CD4-positive, alpha-beta T cell treated with Interleukin-4 for 1 hour (primary cell): ENCODE measurements at places on chromosomes 3 and 15.

DNA sequence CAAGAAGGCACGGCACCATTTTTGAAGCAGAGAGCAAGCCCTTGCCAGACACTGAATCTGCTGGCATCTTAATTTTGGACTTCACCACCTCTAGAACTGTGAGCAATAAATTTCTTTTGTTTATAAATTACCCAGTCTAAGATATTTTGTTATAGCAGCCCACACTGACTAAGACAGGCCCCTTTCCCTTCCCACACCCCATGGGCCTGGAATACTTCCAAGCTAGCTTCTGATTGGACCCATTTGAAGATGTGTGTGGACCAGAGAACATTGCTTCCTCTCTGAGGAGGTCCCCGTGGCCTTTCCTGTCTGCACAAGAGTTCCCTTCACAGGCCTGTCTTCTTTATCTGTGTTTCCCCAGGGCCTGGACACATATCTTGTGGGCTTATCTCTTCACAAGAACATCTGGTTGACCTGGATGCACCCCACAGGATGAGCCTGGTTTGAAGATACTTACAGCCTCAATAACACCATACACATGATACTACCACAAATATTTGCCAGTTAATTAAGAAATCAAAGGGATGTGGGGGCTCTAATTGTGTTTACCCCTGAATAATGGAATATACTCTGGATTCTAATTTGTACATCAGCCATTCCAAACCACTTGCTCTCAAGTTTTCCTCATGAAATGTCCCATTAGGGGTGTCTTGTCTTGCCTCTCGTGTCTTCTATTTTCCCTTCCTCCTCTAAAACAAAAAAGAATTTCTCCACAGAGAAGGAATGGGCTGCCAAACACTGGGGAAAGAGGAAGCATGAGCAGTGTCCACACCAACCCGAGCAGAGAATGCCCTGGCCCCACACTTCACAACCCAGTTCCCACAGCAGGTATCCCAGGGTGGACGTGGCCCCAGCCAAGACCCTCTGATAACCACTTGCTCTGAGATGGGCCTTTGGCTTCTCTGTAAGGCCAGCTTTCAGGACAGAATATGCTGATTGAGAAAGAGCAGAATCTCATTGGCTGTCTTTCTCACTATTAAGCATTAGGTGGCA, 42.5 kb downstream of the GLB1 start:
- DNase-seq, result no peak

DNA sequence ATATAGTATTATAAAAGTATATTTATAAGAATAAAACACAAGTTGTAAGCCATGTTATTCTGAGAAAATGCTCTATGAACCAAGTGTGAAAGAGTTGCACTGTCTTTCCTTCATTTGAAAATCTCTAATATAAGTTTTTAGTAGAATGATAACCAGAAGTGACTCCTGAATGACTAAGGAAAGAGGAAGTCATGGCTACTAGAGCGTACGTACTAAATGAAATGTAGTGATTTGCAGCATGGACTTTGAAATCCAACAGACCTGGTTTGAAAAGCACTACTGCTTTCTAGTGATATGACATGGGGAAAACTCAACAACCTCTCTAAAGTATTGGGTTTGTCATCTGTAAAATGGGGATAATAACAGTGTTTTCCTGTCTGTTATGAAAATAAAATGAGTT, 10.3 kb upstream of the DNAJC13 start:
- DNase-seq, result no peak

- no peak for DNase-seq
These were observed 11.8 kb downstream of the ANKDD1A start for GRCh38 chr15:64923546-64923945.

- no peak for DNase-seq
These were observed 6.9 kb upstream of the NFKBIZ start for GRCh38 chr3:101842245-101842934.

DNA sequence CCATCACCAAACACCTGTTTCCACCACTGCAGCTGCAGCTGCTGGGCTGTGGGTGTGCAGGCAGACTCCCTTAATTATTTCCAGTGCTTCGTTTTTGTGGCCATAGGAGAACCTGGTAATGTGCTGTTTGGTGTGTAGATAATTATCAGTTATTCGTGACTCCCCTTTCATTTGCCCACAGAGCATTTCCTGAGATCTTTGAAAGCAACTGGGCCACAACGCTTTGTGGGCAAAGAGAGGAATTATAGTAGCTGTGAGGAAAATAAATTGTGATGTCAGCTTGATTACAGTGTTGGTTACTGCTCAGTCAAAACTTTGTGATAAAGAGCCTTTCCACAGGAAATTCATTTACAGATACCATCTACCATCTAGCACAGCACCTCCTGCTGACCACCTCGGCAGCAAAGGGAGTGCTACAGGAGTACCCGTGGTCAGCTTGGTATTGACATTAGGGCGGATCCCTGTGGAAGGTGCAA, 193.3 kb upstream of the SLCO3A1 start:
- DNase-seq, result no peak

DNA sequence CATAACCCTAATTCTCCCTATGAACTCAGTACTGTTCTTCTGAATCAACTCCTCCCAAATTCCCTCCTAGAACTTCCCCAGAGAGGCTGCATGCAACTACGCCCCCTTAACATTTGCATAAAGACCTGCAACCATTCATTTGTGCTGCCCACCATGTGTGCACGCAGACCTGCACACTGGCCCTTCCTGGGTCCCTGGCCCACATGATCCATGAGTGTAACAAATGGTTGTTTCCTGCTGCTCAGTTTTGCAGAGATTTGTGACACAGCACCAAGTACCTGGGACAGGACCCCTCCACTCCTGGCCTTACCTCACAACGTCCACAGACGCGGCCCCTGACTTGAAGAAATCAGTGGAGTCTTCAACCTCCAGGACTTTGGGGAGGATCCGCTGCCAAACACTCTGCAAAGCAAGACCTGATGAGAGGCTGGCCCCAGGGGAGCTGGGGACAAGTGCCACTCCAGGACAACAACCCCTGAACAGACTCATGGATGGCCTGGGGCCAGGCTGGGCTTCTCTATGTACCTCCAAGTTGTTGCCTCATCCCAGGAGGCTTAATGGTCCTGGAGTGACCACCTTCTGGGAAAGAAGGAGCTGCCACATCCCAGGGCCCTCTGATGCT, 33.8 kb downstream of the ALDH1L1 start:
- DNase-seq, result no peak

- no peak for DNase-seq
These were observed 408.1 kb downstream of the WDR72 start for GRCh38 chr15:53351373-53351772.

- no peak for DNase-seq
These were observed 38.9 kb upstream of the DCLK3 start for GRCh38 chr3:36803091-36803791.

- DNase-seq, result no peak
These were observed 68.4 kb upstream of the MFGE8 start for GRCh38 chr15:88981244-88982215.

DNA sequence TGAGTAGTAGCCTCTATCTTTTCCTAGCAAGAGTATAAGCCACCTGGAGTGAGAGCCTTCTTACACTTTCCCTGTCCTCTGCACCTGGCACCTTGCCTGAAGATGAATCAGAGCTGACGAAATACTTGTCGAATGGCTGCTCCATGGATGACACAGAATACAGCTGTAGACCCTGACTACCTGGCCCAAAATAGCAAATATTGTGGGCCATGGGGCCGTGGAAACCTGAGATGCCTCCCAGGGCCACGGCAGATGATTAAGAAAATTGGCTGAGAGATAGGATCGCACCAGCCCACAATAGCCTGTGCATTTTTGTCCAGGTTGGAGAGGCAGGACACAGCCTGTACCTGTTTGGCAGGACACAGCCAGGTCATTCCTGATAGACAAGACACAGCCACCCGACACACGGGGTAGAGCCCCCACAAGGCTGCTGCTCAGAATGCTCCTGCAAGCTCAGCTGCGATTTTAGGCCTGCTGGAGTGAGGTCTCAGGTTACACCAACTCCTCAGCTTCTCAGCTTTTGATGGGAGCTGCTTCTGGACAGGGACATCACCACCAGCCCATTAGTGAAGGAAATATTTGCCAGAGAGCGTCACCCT, 22.9 kb upstream of the TPM1 start:
- no peak for DNase-seq

GRCh38 chr3:172002512-172003078, 36.8 kb upstream of the FNDC3B start:
- DNase-seq, result no peak

DNA sequence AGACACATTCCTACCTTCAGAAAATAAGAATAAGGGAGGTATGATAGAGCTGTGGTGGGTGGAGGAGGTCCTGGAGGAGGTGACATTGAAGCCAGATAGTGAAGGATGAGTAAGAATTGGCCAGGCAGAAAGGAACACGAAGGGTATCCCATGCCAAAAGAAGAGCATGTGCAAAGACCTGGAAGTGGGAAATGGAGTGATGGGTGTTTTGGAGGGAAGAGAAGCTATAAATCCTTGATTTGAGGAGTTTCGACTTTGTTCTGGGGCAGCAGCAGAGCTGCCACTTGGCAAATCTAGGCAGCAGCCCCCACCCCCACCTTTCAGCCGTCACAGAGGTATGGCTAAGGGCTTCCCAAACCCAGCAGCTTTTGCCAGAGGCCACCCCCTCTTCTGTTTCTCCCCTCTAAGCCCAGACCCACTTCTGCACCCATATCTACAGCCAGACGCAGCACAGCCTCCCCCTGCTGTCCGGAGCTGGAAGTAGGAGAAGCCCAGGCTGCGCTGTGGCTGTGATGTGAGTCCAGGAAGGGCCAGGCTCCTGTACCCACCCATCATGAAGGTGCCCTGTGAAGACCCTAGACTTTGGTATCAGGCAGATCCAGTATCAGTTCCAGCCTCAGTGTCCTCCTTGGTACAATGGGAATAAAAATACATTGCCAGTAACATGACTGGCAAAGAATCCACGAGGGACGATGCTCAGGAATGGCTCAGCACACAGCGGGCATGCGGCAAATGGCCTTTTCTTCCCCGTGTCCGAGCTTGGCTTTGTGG, 188.7 kb upstream of the LINGO1 start:
- DNase-seq, result no peak

DNA sequence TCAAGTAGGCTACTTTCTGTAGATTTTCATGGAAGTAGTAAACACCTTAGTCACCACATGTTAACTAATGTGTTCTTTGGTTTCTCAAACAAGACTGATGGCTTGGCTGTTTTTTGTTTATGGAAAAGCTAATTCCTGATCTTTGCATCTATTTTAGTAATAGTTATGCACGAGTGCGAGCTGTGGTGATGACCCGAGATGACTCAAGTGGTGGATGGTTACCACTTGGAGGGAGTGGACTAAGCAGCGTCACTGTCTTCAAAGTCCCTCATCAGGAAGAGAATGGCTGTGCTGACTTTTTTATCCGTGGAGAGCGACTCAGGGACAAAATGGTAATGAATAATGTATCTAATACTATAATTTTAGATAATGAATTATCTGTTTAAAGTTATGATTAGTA, 46.6 kb downstream of the SPRED1 start:
- no peak for DNase-seq

DNA sequence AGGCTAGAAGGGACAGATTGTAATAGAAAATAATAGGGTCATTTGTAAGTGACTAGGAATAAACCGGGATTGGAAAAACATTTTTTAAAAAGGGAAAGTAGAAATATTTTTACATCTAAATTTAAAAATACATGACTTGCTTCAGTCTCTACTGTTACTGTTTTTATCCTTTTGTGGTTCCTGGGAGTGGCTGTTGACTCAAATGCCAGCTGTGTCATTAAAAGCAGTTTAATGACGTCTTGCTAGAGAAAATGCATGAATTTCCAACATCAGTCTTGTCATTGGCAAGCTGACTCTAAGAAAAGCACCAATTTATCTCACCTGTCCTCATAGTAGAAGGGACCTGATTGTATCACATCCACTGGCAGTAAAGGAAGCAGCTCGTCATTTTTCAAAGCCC, 16.7 kb upstream of the LCMT2 start:
- DNase-seq, result no peak

DNA sequence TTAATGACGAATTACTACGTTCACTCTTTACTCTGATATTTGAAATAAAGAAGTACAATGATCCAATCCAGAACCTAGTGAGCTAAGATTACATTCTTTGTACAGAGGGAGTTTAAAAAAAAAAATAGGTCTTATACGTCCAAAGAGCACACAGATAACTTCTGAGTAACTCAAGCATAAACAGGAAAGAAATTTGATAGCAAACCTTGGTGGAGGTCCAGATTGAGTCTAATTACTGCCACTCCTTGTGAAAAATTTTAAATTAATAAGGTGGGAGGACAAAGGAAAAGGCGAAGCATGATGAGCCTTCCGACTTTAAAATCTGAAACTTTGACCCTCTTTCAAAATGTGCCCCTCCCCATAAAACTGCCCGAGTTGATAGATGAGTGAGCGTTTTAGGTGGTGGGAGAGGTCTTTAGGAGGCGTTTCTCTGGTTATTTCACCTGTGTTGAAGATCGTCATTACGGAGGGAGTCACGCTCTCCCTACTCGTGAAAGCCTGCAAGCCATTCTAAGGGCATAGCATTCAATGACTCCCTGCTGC, 127.0 kb upstream of the ROBO2 start:
- DNase-seq, result no peak

DNA sequence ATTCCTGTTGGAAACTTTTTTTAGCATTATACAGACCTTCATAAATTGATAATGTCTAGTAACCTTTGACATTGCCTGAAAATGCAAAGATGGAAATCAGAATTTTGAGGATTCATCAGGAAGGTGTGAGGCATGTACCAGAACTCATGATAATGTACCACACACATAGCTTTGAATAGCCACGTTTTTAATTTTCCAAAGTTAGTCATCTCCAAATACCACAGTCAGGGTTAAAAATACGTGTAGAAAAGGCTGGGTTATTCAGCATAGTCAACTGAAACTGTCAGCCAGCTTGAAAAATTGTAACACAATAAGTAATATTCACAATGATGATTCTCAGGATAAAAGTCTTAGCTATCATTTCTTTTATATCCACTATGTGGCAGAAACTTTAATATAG, 102.0 kb upstream of the THRB start:
- DNase-seq, result no peak

GRCh38 chr3:37551857-37552256, 309.8 kb upstream of the CTDSPL start:
- DNase-seq, result no peak

DNA sequence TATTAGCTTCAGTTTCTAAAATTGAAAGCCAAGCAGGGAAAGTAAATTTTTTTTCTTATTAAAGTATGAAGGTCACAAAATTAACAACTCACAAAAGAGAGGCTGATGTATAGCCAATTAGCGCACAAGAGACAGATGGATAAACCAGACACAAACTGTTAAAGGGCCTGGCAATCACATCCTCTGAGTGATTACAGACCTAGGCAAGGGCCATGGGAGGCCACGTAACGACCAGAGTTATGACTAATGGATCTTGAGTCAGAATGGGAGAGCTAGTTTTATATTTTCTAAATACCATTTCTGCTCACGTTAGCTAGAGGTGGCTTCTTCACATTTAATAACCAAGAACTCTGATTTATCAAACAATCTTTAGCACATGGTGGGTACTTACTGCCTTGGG, 17.8 kb upstream of the SCAMP5 start:
- DNase-seq, result no peak

GRCh38 chr15:99137877-99138276, 33.0 kb downstream of the SYNM start:
- no peak for DNase-seq
